ENCODE measurements at places on chromosomes 6 and 20.

DNA sequence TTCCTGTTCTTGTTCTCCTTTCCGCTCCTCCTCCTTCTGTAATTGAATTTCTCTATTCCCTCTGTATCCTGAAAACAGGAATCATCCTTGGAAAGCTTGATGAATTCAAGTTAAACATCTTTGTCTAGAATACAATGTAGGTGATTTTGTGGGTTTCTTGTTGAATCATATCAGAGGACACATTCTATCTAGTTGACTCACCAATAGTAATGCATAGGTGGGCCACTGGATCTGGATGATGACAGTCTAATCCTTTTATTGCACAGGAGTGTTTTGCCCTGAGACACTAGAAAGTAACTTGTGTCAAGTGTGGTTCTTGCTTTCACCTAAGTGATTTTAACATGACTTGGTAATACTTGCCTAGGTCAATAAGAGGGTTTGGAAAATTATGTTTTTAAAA, 164.3 kb downstream of the RFPL4B start:
- peak; percentile 18 for DNase-seq

- DNase-seq, result no peak
Measured at GRCh38 chr6:4397307-4397706, 261.9 kb upstream of the ECI2 start.

DNA sequence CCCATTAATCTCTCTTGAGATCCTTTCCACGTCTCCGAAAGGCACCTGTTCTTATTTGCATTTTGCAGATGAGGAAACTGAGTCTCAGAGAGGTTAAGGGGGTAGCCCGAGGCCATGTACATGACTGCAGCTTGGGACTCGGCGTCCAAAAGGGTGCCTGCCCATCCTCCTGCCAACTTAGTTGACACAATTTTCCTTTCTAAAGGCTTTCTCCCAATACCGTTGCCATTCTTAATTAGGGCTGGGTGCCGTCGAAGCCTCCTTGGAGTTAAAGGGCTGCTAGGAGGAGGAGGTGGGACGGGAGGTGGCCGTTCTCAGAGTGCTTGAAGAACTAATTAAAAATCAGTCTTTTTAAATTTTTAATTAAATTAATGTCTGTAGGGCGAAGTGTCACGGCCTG, 546 bp upstream of the PSMG4 start:
- DNase-seq, result no peak

GRCh38 chr6:107504270-107505026, 14.5 kb downstream of the SOBP start:
- no peak for DNase-seq

Measured in astrocyte (in vitro differentiated cells and primary cell).